ENCODE measurements at places on chromosomes 13 and 19. TPM values are rescaled to one million over a fixed set of nuclear protein-coding genes. Genes with fewer than 3 reads are reported as not detected.

FCAR gene
- total RNA-seq, result not detected

FFAR1 gene
- total RNA-seq, result not detected

ZNF610 gene
- total RNA-seq, result 4.1 TPM

MIA gene
- 2.6 TPM for total RNA-seq

GRIN3B gene
- 1.2 TPM for total RNA-seq

MAP1S gene
- total RNA-seq, result 29.8 TPM

IGFL3 gene
- total RNA-seq, result not detected

RGS9BP gene
- 0.24 TPM for total RNA-seq

TTC9B gene
- total RNA-seq, result not detected

ZNF302 gene
- total RNA-seq, result 23.5 TPM

RBM42 gene
- total RNA-seq, result 62.7 TPM

ZNF134 gene
- 34.6 TPM for total RNA-seq

CGB1 gene
- not detected for total RNA-seq

ITGBL1 gene
- total RNA-seq, result 22.6 TPM

TUBA3C gene
- total RNA-seq, result not detected

PNMA8A gene
- total RNA-seq, result 5.6 TPM

PCSK4 gene
- total RNA-seq, result 0.19 TPM

POGLUT2 gene
- 23.1 TPM for total RNA-seq

CASP14 gene
- total RNA-seq, result not detected

ADM5 gene
- not detected for total RNA-seq

MAB21L1 gene
- 2.0 TPM for total RNA-seq

FBXO17 gene
- 36.2 TPM for total RNA-seq

MZT1 gene
- 4.7 TPM for total RNA-seq

PTPRS gene
- total RNA-seq, result 253 TPM

TLE2 gene
- total RNA-seq, result 61.2 TPM

KCNRG gene
- total RNA-seq, result 3.0 TPM

CRX gene
- total RNA-seq, result not detected

RDH8 gene
- not detected for total RNA-seq

IRGC gene
- total RNA-seq, result not detected

SPACA6 gene
- 4.9 TPM for total RNA-seq

SLC44A2 gene
- 33.4 TPM for total RNA-seq

CCDC194 gene
- total RNA-seq, result not detected

PINLYP gene
- total RNA-seq, result 1.4 TPM

RELB gene
- 6.8 TPM for total RNA-seq

LIM2 gene
- not detected for total RNA-seq

GPR4 gene
- 1.8 TPM for total RNA-seq

LRG1 gene
- 1.5 TPM for total RNA-seq

METTL21C gene
- total RNA-seq, result not detected

KLF1 gene
- not detected for total RNA-seq

UBAC2 gene
- total RNA-seq, result 44.3 TPM

CILP2 gene
- total RNA-seq, result 0.64 TPM

Data from cardiac ventricle fibroblast (primary cell).